ENCODE measurements at places on chromosomes 12 and 14.
A peak's percentile ranks its signal among the peaks of the same experiment; 100 is the strongest.

- DNase-seq, result no peak
These were observed 11.2 kb downstream of the TTC8 start for GRCh38 chr14:88835661-88836060.

DNA sequence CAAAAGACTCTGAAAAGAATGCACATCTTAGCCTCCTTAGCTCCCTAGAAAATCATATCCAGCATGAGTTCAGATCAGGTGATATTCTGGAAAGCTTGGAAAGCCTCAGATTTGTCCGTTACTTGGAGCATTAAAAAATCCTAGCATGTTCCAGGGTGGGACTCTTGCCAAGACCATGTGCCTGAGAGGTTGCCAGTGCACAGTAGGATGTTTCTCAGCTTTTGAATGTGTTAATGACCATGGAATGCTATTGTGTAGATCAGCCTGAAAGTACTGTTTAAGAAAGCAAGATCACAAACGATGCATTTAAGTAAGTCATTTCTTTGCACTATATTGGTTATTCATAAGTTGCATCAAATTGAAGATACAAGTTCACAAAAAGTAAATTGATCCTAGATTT, 230.5 kb downstream of the ETNK1 start:
- no peak for DNase-seq

GRCh38 chr12:110677206-110677911, 11.6 kb downstream of the HVCN1 start:
- no peak for DNase-seq

DNA sequence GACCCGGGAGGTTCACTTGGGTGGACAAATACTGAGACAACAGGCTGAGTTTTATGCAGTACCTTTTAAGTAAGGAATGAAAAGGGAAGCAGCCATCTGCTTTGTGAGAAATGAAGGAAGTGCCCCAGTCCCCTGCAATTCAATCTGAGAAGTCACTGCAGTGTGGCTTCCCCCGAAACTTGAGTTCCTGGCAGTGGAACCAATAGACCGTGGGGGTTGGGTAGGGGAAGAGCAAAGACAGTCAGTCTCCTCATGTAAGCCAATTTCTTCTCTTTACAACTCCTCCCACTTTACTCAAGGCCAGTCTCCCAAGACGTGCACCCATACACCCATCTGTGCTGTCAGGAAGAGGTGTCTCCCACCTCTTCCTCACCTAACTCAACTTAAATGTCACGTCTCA, 206.5 kb downstream of the BCAT1 start:
- DNase-seq, result no peak

DNA sequence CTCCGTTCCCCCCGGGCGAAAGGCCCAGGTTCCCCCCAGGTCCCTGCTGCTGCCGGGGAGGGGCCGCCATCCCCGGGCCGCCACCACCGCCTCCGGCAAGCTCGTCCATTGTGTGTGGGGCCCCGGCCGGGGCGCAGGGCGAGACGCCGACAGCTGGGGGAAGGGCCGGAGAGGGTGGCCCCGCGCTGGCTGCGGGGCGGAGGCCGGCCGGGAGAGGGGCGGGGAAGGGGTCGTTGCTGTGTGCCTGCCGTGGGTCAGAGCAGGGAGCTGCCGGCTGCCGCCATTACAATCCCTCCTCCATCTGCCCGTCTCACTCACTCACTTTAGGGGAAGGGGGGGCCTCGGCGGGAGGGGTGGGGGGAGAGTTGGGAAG, at the start of gene STRN3:
STRN3 (minus strand) TSS at position 303 of the 373 bp plus-strand sequence; CDS start at position 109, 194 bp downstream.
- DNase-seq, result no peak

DNA sequence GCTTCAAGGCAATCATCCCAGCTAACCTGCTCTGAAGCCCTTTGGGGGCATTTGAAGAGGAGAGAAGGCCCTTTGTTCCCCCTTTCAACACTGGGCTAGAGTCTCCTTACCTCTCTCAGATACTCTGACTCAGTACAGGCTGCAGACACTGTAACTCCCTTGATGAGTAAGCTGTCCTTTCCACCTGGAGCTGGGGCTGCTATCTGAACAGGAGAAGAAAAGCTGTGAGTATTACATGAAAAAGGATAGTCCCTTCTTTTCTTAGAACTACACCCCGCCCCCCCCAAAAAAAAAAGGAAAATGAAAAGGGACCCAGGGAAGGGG, 186.6 kb upstream of the PLEKHG7 start:
- DNase-seq, result no peak

DNA sequence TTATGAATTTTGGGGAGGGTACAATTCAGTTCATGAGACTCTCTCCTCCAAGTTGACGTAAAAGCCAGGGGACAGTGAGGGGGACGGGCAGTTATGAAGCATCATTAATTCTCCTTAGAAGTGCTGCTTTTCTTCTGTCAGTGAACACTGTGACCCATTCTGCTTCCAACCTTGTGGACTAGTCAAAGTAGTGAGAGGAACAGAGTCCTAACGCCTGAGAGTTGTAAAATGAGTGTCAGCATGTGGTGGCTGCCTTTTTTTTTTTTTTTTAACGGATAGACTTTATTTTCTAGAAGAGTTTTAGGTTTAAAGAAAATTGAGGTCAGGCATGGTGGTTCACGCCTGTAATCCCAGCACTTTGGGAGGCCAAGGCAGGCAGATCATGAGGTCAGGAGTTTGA, 15.5 kb downstream of the RESF1 start:
- no peak for DNase-seq

- no peak for DNase-seq
These were observed 1243.3 kb upstream of the SEL1L start for GRCh38 chr14:82776958-82777357.

- peak; percentile 54 for DNase-seq
These were observed 2.2 kb downstream of the DHRS1 start for GRCh38 chr14:24297190-24297964.

DNA sequence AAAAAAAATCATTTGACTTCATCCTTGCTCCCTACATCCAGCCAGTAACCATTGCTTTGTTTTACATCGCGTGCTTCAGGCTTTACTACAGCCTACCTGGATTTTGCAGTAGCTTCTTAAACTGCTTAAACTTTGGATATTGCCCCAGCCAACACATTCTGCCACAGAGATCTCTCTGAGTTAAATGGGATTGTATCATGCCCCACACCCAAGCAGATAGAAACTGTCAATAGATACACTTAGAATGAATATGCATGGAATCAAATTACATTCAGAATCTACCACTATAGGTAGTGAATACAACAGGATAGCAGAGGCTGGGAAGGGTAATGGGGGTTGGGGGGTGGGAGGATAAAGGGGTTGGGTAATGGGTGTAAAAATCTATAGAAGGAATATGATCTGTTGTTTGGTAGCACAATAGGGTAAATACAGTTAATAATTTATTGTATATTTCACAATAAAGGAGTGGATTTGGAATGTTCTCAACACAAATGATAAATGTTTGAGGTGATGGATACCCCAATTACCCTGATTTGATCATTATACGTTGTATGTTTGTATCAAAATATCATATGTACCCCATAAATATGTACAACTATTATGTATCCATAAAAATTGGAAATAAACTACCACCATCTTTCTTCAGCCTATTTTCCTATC, 2.7 kb upstream of the MYRFL start:
- no peak for DNase-seq

DNA sequence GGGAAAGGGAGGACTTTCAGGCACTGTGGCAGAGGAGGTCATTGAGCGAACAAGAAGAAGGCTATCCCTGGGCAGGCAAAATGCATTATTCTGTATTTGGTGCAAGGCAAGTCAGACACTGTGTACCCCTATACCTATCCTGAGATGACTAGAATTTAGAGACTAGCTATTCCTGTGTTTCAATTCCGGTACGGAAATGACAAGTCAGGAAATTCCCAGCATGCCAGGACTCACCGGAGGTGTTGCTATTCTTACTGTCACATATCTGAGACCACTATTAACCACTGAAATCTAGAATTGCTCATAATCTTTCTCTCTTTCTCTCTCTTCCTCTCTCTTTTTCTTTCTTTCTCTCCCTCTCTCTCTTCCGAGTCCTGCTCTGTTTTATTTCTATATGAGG, 297.1 kb downstream of the PDZRN4 start:
- DNase-seq, result no peak

DNA sequence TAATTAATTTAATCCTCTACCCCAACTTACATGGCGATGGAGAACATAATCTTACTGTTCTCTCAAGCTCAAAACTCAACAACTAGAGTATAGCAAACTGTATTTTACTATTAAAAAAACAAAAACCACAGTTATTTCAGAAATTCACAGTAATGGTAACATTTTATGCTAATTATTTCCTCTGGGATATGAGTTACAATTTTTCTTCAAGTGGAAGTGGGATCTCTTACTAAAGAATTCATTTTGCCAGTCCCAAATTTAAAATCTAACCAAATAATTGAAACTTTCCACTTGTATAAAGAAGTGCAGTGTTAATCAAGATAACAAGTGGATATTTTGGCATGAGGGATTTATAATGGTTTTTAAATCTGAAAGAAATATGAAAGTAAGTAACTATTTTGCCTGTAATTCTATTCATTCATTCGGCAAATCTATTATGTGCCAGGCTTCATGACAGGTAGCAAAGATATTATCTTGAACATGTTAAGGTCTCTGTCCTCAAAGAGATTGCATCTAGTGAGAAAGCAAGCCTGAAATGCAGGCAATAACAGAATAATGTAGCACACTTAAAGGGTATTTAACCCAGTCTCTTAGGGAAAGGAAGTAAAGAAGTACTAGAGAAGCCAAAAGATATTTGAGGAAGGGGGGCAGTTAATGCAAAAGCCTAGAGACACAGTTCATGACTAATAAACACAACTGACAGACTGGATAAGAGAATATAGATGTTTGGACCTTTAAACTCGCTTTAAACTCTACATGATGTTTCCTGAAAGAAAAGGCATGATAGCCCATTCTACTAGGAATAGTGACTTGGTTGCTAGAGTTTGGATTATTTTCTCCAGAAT, 44.0 kb downstream of the TAOK3 start:
- no peak for DNase-seq

GRCh38 chr14:51285120-51285519, 45.1 kb downstream of the TMX1 start:
- DNase-seq, result no peak

GRCh38 chr14:95290021-95290420, 29.7 kb downstream of the CLMN start:
- no peak for DNase-seq

DNA sequence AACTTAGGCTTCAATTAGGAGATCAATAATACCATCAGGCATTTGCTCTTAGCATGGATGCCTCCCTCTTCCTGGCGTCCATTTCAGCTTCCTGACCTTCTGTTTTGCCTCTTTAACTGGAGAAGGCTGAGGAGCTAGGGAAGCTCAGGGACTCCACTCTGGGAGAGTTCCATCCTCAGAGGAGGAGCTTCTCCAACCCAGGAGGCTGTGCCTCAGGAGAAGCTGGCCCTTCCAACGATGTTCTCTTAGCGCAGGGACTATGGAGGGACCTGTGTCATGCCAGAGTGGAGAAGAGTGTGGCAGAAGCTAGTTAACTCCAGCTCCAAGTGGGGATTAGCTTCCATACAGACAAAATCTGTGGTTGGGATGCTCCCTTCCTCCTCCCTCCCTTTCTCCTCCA, 58.0 kb downstream of the KCNA5 start:
- DNase-seq, result no peak

DNA sequence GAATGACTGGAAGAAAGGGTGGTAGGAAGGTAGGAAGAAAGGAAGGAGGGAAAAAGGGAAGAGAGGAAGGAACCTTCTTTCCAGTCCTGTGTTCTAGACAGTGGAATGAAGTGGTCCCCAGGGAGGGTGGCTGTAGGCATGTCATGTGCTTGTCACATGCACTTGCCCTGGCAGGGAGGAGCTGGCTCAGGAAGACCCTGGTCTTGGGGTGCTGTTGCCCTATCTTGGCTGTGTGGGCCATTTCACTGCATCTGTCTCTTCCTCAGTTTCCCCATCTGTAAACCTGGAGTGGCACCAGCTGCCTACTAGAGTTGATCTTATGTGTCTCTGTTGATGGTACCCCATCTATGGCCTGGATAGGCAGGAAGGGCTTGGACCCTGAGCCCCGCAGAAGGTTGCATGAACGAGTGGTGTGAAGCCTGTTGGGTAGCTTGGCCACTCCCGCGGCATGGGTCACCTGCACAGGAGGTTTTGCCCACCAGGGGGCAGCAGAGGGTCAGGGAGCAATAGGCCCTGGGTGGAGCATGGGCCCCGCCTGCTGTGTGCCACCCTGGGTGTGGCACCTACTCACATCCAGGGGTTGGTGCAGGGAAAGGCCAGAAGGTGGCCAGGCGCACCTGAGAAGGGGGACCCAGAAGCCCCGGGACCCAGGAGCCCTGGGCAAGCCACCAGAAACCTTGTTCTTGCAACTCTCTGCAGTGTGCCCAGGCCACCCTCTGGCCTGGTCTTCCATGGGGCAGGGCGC, 25.1 kb downstream of the MEG3 start:
- DNase-seq, result peak; percentile 25

DNA sequence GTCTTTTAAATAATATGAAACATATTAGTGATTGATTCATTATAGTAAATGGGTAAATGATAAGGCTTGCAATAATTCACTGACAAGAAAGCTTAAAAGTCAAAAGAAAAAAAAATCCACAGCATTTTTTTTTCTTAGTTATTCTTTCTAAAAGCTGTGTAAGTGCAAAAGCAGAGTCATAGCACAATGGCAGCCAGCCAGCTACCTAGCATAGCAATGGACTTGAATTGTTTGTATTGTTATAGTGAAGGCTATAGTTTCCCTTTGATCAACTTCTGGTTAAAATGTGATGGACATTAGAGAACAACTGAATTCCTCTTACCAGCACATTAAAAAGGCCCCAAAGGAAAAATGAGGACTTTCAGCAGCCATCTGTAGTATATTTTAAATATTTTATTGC, 232.1 kb downstream of the NAV3 start:
- DNase-seq, result no peak

GRCh38 chr12:18320036-18320617, 58.8 kb downstream of the PIK3C2G start:
- peak; percentile 13 for DNase-seq

DNA sequence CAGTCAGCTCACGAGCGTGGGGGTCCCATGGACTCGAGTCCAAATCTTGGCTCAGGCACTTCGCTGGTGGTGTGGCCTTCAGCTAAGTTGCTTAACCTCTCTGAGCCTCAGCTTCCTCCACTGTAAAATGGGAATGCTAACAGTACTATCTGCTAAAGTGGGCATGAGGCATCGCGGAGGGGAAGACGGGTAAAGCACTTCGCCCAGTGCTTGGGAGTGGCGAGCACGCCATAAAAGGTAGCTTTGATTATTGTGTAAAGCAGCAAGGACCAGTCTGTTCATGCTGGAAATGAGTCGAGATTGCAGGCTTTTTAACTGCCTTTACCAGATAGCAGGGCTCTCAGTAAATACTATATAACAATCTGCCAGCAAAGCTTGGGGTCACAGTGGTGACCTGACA, 24.5 kb downstream of the HRK start:
- no peak for DNase-seq

- peak; percentile 76 for DNase-seq
These were observed 108.5 kb downstream of the ARF6 start for GRCh38 chr14:50001151-50001998.

GRCh38 chr12:89525824-89526770, at the start of gene POC1B:
Gene POC1B, minus strand, starts transcription at chr12:89526047. Its CDS starts 152 bp downstream, at chr12:89525895.
- peak; percentile 94 for DNase-seq

Measured in NCI-H526 (cell line).